ENCODE measurements at places on chromosomes 7 and 10. TPM values are rescaled to one million over a fixed set of nuclear protein-coding genes. Genes with fewer than 3 reads are reported as not detected.

Gene HMX3
- 1.6 TPM for total RNA-seq

Gene MALRD1
- 2.3 TPM for total RNA-seq

Gene EBLN1
- not detected for total RNA-seq

Gene WNT8B
- total RNA-seq = not detected

Gene NUPR2
- total RNA-seq = 1.0 TPM

Gene COMMD3
- total RNA-seq = 42.7 TPM

Gene MRPS16
- 84.2 TPM for total RNA-seq

Gene TMEM196
- not detected for total RNA-seq

Gene RADIL
- 2.4 TPM for total RNA-seq

Gene H2BK1
- not detected for total RNA-seq

Gene VSTM4
- total RNA-seq = 13.1 TPM

Gene CTTNBP2
- total RNA-seq = 10.6 TPM

Gene TRIM4
- total RNA-seq = 33.1 TPM

Gene ANKRD30A
- not detected for total RNA-seq

Gene PTCD1
- total RNA-seq = 4.9 TPM

Gene SEMA3C
- 44.1 TPM for total RNA-seq

Gene NEUROG3
- total RNA-seq = not detected

Gene FAM237B
- not detected for total RNA-seq

Gene EIF3A
- 86.8 TPM for total RNA-seq

Gene SEPTIN14
- not detected for total RNA-seq

Gene COL17A1
- 0.49 TPM for total RNA-seq

Gene DPCD
- total RNA-seq = 26.8 TPM

Gene LRWD1
- total RNA-seq = 18.2 TPM
